ENCODE measurements at places on chromosomes 16 and 17. TPM values are rescaled to one million over a fixed set of nuclear protein-coding genes. Genes with fewer than 3 reads are reported as not detected.

DNA sequence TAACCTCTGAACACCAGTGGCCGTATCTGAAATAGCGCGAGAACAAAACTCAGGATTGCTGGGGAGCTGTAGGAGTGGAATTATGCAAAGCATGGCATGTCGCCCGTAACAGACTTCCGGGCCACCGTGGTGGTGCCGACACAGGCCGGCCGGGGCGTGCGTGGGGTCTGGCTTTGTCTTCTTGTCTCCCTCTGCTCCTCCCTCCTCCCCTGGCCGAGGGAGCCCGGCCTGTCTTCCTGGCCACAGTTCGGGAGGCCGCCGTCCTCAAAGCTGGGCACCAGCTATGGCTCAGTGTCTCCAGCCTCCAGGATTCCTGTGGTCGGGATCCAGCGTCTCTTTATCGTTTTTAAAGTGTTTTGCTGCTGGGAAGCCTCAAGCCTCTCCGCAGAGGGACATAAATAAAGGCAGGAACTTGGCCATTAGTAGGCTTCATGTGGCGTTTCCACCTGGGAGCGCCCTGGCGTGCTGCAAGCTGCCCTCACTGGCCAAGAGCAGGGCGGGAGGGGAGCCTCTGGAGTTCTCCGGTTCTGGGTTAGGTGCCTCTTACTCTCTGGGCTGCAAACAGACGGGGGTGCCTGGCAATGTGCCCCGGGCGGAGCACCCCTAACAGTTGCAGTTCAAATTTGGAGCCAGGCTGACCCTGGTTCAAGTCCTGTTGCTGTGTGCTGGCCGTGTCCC is 22.0 kb upstream of the NPTX1 start:
- peaks cover 4% of the 10 kb centered on the region for H3K4me1 ChIP-seq
- no peak overlapping the region for H3K27ac ChIP-seq
- no peaks in the 10 kb centered on the region for H3K36me3 ChIP-seq
- no peak for DNase-seq
- peaks cover 12% of the 10 kb centered on the region for H3K27me3 ChIP-seq

DNA sequence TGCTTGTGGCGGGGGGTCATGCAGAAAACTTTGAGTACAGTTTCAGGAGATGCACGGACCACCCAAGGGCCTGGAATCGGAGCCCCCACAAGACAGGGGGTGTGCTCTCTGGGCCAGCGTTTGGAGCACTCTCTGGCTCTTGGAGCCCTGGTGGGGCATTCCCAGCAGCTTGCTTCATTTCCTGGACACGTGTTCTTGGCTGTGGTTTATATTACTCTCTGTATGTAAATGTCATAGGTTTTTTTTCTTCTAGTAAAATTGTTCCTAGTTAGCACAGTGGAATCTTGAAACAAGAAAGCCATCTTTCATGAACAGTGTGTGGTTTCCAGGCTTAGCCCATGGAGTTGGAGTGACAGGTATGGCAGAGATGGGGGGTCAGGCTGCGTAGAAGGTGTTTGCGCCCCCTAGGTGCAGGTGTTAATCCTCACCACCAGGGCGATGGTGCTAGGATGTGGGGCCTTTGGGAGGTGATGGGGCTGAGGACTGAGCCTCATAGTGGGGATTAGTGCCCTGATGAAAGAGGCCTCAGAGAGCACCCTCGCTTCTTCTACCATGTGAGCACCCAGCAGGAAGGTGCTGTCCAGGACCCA is 79.8 kb downstream of the JPH3 start:
- DNase-seq = peak; percentile 68
- no peak overlapping the region for H3K27ac ChIP-seq
- no peaks in the 10 kb centered on the region for H3K27me3 ChIP-seq
- peaks cover 9% of the 10 kb centered on the region for H3K4me1 ChIP-seq
- H3K36me3 ChIP-seq = no peaks in the 10 kb centered on the region

DNA sequence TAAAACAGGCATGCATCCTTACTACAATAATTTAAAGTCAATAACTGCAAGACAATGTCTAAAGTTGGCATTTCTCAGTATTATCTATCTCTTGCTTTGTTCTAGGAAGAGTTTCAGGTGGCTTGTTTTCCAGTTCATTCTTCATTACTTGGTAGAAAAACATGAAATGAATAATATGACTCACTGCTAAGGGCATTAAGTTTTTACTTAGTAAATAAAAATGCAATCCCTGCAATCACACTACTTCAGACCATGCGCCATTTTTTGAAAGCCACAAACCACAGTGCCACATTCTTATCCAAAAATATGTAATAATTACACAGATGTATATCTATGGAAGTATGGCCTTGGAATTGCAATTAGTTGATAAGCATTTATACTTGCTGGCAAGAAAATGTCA is 55.4 kb downstream of the CREBBP start:
- H3K27ac ChIP-seq = no peak overlapping the region
- H3K36me3 ChIP-seq = peaks cover 21% of the 10 kb centered on the region
- no peaks in the 10 kb centered on the region for H3K27me3 ChIP-seq
- no peak for DNase-seq
- H3K4me1 ChIP-seq = peaks cover 60% of the 10 kb centered on the region

- H3K4me3 ChIP-seq = peak overlapping the region; percentile 88
- H3K27me3 ChIP-seq = peaks cover 14% of the 10 kb centered on the region
These were observed 984 bp downstream of the CENPV start for GRCh38 chr17:16352303-16352666.

NLRC3 gene
- 19.1 TPM for total RNA-seq

PRR35 gene
- total RNA-seq = not detected
